ENCODE measurements at places on chromosomes 11 and 22. TPM values are rescaled to one million over a fixed set of nuclear protein-coding genes. Genes with fewer than 3 reads are reported as not detected.

GRCh38 chr22:17431179-17431578, 61.9 kb downstream of the CECR2 start:
- H3K4me1 ChIP-seq = peaks cover 10% of the 10 kb centered on the region
- H3K36me3 ChIP-seq = no peaks in the 10 kb centered on the region
- no peak overlapping the region for H3K4me3 ChIP-seq
- no peak overlapping the region for H3K27ac ChIP-seq
- peaks cover 21% of the 10 kb centered on the region for H3K27me3 ChIP-seq

Gene RNASEH2C
- 35.4 TPM for total RNA-seq

- no peaks in the 10 kb centered on the region for H3K4me1 ChIP-seq
- no peaks in the 10 kb centered on the region for H3K27me3 ChIP-seq
- no peak overlapping the region for H3K27ac ChIP-seq
- no peak for DNase-seq
- H3K36me3 ChIP-seq = no peaks in the 10 kb centered on the region
- H3K4me3 ChIP-seq = no peak overlapping the region
These were observed 48.7 kb downstream of the FDX1 start for GRCh38 chr11:110478410-110478809.

DNA sequence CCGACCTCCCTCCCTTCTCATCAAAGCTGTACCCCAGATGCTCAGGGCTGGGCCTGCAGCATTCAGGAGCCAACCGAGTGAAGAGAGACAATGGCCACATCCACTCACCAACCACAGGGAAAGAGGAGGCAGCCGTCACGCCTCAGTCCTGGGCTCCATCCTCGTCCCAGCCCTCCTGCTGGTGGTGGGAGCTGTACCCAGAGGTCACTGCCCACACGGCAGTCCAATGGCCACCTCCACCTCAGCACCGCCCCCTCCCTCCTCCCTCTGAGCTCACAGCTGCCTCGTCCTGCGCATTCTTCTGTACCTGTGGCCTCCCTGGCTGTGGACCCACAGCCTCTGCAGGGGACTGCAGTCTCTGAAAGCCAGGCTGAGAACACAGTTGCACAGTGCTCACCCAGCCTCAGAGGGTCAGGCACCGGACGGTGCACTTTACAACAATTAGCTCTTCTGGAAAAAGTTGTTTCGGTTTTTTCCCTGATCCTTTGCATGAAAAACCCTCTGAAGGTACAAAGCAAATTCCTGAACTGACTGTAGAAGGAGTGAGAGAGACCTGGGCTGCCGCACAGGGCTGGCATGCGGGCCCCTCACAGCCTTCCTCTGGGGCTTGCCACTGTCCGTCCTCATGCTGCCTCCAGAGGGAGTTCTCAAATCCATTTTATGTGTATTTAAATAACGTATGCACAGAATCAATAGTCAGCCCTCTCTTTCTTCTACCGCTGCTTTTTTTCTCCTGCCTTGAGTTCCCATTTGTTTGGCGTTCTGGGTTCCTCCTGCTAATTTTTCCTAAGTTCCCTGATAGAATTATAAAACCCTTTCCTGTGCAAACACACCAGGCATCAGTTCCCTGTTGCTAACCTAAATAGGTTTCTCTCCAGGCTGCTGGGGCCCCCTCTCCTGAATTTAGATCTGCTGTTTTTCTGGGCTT, 52.7 kb downstream of the PHF21B start:
- DNase-seq = no peak
- no peak overlapping the region for H3K4me3 ChIP-seq

DNA sequence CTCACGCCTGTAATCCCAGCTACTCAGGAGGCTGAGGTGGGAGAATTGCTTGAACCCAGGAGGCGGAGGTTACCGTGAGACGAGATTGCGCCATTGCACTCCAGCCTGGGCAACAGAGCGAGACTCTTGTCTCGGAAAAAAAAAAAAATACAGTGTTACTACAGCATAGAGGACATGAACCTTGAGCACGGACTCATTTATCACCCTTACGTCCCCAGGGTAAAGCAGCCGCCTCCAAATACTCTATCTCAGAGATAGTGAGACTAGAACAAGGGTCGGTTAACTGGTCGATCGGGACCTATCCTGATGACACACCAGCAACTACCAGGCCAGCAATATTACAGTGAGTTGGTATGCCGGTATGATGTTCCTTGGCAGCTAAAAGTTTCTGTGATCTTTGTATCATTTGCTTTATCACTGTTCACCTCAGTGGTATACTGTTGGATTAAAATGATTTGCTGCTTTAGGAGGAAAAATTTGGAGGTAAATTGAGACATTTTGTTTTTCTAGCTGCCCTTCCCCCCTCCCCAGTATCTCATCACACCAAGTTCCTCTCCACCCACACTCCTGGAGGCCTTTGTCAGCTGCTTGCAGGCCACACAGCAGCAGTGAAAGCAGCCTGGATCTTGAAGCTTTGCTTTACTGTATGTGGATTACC, 7.0 kb upstream of the SIDT2 start:
- H3K36me3 ChIP-seq = peaks cover 15% of the 10 kb centered on the region
- H3K4me1 ChIP-seq = peaks cover 4% of the 10 kb centered on the region
- H3K4me3 ChIP-seq = no peak overlapping the region
- DNase-seq = no peak
- peak overlapping the region; percentile 54 for H3K27ac ChIP-seq
- no peaks in the 10 kb centered on the region for H3K27me3 ChIP-seq

DNA sequence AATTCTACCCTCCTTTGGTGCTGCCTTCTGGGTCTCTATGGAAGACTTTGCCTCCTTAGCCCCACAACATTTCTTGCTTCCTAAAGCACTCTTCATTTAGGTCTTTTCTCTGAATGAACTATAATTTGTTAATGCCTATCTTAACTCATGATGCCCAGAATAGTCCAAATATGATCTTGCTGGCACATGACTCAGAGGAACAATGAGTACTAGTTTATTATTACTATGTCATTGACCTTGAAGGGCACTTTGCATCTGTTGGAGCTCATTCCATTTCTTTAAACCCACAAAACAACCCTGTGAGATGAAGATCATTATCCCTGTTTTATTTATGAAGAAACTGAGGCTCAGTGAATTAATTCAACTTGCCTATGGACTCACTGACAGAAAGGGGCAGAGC, 320.2 kb upstream of the PLET1 start:
- DNase-seq = no peak
- H3K27me3 ChIP-seq = peaks cover 6% of the 10 kb centered on the region
- no peaks in the 10 kb centered on the region for H3K36me3 ChIP-seq
- H3K4me1 ChIP-seq = no peaks in the 10 kb centered on the region
- no peak overlapping the region for H3K27ac ChIP-seq

GRCh38 chr11:19868871-19869270, 156.2 kb downstream of the NAV2 start:
- H3K4me1 ChIP-seq = no peaks in the 10 kb centered on the region
- H3K27ac ChIP-seq = no peak overlapping the region
- H3K36me3 ChIP-seq = no peaks in the 10 kb centered on the region
- no peak overlapping the region for H3K4me3 ChIP-seq

Gene HTR3A
- not detected for total RNA-seq

Gene TNNI2
- total RNA-seq = 1.2 TPM

Gene CNIH2
- total RNA-seq = 1.2 TPM

Gene IL17REL
- total RNA-seq = 1.1 TPM

DNA sequence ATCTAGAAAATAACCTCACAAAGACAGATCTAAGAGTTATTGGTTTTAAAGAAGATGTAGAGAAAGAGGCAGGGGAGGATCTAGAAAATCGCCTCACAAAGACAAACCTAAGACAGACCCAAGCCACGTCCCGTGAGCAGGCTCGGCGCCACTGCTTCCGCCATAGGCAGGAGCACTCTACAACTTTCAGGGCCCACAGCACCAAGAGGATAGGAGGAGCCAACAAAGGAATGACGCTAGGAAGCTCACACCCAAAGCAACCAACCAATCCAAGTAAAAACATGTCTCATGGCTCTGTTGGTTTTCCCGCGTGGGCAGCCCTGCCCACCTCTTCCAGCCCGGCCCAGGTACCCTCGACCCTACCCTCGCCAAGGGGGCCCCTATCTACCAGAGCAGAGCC, 4167.4 kb upstream of the OR11H1 start:
- peaks cover 19% of the 10 kb centered on the region for H3K36me3 ChIP-seq
- DNase-seq = no peak
- H3K27me3 ChIP-seq = no peaks in the 10 kb centered on the region
- no peak overlapping the region for H3K4me3 ChIP-seq
- no peaks in the 10 kb centered on the region for H3K4me1 ChIP-seq

DNA sequence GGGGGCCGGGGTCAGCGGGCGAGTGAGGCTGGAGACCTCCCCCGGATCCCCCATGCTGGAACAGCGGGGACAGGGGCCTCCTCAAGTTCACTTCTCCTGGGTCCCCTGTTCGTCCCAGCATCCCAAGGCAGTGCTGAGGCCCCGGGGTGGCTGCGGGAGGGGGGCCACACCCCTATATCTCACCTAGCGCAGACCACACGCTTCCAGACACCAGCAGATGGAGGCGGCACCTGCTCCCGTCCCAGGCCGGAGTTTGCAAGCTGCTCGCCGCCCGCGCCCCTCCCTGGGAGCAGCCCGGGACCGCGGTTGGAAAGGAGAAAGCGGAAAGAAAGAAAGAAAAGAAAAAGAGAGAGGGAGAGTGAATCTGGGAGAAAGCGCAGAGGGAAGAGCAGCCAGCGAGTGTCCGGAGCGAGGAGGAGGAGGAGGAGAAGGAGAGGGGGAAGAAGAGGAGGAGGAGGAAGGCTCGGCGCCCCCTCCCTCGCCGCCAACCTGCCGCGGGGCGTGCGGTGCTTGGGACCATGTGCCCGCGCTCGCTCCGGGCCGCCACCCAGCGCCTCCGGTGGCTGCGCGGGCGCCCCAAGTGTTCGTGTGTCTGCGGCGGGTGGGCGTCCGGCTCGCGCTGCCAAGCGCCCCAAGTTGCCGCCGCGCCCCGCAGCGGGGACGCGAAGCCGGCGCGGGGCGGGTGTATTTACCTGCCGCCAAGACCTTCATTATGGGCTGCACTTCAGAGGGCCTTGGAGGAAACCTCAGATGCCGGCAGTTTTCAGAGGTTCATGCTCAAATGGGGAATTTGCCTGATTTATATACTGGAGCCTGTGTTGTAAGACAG, at the start of gene LIF:
TSS of gene LIF (minus strand) at position 775 of the 829 bp plus-strand sequence. CDS start at position 711, 64 bp downstream.
- H3K4me1 ChIP-seq = peaks cover 76% of the 10 kb centered on the region
- H3K27me3 ChIP-seq = no peaks in the 10 kb centered on the region
- H3K36me3 ChIP-seq = peaks cover 6% of the 10 kb centered on the region
- peak; percentile 72 for DNase-seq

DNA sequence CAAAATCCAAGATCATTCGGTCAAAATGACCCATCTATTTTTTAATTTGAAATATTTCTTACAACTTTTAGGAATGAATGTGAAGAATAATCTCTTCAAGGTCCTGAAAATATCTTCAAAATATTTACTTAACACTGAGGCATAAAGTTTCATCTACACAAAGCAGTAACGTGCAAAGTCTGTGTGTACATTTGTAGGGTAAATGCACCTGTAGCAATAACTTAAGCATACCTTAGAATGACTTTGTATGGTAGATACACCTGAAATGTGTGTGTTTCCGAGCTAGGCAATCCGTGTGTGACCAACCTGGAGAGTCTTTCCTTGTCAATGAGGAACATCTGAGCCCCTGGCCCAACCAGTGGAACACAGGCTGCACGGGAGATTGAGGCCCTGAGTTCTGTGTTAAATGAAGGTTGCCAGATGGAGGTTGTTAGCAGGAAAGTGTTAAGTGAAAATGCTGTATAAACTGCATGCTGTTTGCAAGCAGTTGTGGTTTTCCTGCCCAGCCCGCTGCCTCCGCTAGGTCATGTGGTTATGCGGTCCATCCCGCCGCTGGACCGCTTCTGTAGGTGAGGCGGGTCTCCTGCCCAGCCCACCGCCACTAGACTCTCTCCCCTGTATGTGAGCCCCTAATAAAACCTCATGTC, 7.6 kb upstream of the CTR9 start:
- peaks cover 30% of the 10 kb centered on the region for H3K4me1 ChIP-seq
- peak overlapping the region; percentile 72 for H3K27ac ChIP-seq
- DNase-seq = peak; percentile 29
- no peaks in the 10 kb centered on the region for H3K36me3 ChIP-seq

DNA sequence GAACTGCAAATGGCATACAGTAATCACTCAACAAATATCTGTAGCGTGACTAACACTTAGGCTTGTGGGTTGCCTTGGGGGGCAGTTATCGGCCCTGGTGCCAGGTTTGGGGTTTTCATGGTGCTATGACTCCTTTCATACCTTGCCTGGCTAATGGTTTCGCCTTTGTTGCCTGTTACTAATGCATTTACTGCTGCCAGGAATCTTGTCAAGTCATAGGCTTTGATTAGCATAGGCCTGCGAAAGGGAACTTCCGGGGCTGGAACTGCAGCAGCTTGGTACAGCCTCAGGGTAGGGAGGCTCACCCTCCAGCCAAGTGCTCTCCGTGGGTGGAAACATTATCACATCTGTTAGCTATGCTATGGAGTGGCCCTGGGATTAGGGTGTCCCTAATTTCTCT, 13.2 kb downstream of the SLC25A18 start:
- H3K4me3 ChIP-seq = no peak overlapping the region
- no peaks in the 10 kb centered on the region for H3K4me1 ChIP-seq
- H3K36me3 ChIP-seq = no peaks in the 10 kb centered on the region
- no peaks in the 10 kb centered on the region for H3K27me3 ChIP-seq
- H3K27ac ChIP-seq = no peak overlapping the region

- no peak overlapping the region for H3K4me3 ChIP-seq
- H3K27ac ChIP-seq = no peak overlapping the region
- H3K36me3 ChIP-seq = no peaks in the 10 kb centered on the region
- no peaks in the 10 kb centered on the region for H3K4me1 ChIP-seq
These were observed 1336.9 kb downstream of the BRD1 start for GRCh38 chr22:48490500-48491411.

Gene APOA4
- total RNA-seq = not detected
